ENCODE measurements at places on chromosomes 3 and 15.

DNA sequence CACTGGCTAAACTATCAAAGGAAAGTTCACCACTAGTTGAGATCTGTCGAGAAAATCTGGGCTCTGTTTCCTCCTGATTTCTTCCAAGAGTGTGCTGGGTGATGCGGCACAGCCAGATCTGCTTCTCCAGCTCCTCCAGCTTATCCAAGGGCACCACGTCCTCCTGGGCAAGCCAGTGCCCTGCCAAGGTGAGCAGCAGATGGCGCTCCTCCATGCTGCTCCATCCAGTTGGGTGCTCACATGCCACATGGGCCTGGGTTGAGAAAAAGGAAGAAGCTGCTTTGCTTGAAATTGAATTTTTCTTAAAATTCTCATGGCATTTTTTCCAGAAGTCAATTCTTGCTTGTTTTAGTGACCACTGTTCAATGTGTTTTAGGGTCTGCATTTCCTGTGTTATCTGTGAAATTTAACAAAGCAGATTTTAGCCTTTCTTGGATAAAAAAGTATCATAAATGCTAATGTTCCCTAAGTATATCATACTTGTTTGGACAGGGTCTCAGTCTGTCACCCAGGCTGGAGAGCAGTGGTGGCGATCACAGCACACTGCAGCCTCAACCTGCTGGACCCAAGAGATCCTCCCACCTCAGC lies 47.3 kb downstream of the EIF3J start:
- peak; percentile 59 for DNase-seq

DNA sequence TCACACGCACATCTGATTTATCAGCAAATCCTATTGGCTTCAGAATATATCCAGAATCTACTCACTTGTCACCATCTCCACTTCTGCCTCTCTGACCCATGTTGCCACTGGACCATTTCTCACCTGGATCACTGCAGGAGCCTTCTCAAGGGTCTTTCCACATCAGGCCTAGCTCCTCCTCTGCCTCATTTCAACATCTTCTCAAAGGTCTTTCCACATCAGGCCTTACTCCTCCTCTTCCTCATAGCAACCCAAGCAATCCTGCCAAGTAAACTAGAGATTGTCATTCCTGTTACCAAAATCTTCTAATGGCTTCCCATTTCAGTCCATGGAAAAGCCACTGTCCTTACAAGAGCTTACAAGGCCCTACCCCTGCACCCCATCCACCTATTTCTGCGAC lies 18.0 kb upstream of the DUT start:
- no peak for DNase-seq

DNA sequence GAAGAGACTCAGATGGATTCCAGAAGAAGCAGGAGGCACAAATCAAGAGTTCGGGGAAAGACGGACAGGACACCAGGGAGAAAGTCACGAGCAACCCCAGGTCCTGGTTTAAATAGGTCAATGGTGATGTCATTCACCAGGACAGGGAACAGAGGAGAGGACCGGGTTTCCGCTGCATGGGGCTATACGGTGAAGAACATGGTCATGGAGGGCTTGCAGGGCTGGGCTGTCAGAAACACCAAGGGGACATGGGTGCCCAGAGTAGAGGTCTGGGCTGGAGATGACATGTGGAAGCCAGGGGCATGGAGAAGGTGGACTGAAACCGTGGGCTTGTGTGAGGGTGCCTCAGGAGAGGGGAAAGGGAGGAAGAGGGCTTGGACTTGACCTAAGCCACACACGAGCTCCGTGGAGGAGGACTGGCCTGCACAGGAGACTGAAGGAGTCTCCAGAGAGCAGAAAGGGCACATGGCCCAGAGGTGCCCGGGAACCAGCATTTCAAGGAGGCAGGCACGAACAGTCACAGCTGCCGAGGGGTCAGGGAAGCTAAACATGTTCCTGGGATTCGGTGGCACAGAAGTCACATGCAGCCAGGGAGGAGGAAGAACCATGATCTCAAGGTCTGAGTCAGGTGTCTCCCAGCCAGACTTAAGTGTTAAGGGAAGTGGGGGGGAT lies 54.2 kb upstream of the RPL32 start:
- peak; percentile 70 for DNase-seq

- peak; percentile 38 for DNase-seq
These were observed 10.0 kb downstream of the TRPM1 start for GRCh38 chr15:31091481-31091880.

DNA sequence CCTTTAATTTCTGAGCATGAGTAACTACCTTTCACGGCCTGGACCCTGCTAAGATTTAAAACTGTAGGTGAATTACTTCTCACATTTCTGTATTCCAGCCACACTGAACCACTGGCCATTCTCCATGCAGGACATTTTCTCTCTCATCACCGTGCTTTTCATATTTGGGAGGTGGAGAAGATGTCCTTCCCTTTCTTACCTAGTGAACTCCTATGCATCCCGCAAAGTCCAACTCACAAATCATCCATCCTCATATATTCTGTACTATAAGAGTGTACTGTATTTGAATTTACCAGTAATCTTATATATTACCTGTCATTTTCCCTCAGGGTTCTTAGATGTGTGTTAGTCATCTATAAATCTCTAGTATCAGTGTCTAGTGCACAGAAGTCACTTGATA lies 139.9 kb downstream of the ALDH1A2 start:
- no peak for DNase-seq

GRCh38 chr3:114450008-114450596 lies 156.3 kb downstream of the TIGIT start:
- DNase-seq = no peak

GRCh38 chr3:112653209-112653871 lies 12.4 kb upstream of the CCDC80 start:
- no peak for DNase-seq

DNA sequence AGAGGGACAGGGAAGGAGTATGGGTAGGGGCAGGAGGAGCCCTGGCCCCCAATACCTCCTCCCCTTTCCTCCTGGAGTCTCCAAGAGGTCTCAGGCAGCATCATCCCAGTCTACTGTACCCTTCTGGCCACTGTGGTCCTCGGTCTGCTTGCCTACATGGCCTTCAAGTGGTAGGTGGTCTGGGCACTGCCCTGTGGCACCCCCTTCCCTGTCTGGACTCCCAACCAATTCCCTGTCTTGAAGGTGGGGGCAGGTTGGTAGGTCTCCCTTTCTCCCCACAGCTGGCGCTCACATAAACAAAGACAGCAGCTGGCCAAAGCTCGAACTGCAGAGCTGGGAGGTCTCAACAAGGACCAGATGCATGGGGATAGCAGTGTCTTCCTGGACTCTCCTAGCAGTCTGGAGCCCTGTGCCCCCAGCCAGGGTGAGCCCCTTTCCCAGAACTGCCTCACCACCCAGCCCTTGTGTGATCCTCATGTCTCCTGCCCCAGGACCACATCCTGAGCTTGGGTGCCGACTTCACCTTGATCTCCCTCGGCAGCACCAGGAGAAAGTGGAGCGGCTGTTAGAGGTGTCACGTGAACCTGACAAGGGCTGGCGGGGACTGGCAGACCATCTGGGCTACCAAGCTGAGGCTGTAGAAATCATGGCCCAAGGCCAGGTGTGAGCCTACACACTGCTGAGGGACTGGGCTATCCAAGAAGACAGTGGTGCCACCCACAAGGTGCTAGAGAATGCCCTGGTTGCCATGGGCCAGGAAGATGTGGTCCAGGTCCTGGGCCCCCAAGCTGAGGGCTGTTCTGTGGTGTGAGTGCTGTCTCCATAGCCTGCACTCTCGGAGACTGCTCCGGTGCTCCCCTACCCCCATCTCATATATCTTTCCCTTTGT lies 33.1 kb downstream of the NBEAL2 start:
- no peak for DNase-seq

- DNase-seq = no peak
These were observed 5.2 kb upstream of the IP6K1 start for GRCh38 chr3:49791571-49791970.

DNA sequence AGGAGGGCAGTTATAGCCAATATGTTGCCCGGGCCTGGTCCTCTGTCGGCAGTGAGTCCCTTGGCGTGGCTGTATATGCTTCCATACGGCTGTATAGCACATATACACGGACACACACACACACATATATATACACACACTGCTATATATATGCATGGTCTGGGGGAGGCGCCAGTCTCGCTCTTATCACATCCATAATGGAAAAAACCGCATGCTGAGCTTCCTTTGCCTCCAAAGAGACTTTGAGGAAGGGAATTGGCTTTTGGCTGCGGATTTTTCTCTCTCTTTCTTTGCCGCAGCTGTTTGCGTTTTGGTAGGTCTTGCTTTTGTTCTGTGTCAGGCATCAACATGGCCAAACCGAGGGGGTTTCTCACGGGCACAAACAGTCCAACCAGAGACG lies 11.3 kb upstream of the TMEM115 start:
- no peak for DNase-seq

DNA sequence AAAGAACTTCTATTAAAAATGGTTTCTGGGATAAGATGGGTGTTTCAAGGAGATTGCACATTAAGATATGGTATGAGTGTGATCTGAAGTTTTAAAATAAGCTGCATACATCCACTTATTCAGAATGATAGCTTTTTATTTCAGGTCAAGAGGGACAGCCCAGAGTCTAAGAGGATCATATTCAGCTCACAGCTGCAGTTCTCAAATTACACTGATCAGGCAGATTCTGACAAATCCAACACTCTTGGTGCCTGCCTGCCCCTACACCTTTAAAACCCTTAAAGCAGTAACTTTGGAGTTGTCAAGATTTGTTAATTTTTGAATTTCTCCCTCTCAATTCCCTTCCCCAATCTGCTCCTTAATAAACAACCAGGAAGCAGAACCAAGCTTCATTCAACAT lies 9.1 kb upstream of the TMEM87A start:
- DNase-seq = no peak

- peak; percentile 54 for DNase-seq
These were observed 403.3 kb downstream of the LPP start for GRCh38 chr3:188557235-188557634.

All from suppressor macrophage (primary cell).